ENCODE measurements at places on chromosomes 12 and 14.

GRCh38 chr14:75926431-75927115, 55.2 kb downstream of the TGFB3 start:
- no peak for DNase-seq

- DNase-seq: no peak
These were observed 43.2 kb upstream of the MYBPC1 start for GRCh38 chr12:101551362-101552114.

GRCh38 chr12:20625531-20625930, 69.6 kb upstream of the SLCO1C1 start:
- DNase-seq: no peak

DNA sequence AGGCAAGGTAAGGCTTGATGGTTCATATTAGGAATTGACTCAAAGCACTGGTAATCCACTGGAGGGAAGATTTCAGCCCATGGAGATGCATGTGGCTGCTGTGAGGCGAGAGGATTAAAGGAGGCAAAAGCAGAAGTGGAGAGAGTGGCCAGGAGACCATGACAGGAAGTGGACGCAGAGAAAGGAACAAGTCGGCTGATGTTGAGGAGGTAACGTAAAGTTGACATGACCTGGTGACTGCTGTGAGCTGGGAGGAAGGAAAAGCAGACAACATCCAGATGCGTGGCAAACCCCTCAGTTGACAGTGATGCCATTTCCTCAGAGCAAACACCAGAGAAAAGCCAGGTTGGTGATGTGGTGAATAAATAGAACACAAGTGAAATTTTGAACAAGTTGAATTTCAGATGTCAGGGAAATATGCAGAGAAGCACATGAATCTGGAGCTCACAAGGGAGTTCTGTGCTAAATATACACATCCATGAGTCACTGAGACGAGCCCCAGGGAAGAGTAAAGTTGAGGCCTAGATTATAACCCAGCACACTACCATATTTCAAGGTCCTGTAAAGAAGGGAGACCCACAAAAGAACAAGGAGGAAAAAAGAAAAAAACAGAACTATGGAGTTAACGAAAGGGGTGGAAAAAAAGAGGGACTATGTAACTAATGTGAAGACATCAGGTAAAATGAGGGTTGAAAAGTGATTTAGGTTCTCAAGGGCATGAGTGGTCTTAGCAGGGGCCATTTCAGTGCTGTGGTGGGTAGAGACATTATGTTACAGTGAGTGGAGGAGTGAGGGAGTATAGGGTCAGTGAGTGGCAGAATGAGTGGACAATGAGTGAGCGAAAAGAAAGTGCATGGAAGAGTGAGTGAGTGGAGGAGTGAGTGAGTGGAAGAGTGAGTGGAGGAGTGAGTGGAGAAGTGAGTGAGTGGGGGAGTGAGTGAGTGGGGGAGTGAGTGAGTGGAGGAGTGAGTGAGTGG, 61.6 kb upstream of the GZMB start:
- DNase-seq: no peak

- no peak for DNase-seq
These were observed 15.7 kb downstream of the PTGER2 start for GRCh38 chr14:52329678-52330369.
